ENCODE measurements at places on chromosomes 13 and 19.

GRCh38 chr19:20503476-20503875 lies 62.1 kb downstream of the ZNF737 start:
- DNase-seq = no peak

DNA sequence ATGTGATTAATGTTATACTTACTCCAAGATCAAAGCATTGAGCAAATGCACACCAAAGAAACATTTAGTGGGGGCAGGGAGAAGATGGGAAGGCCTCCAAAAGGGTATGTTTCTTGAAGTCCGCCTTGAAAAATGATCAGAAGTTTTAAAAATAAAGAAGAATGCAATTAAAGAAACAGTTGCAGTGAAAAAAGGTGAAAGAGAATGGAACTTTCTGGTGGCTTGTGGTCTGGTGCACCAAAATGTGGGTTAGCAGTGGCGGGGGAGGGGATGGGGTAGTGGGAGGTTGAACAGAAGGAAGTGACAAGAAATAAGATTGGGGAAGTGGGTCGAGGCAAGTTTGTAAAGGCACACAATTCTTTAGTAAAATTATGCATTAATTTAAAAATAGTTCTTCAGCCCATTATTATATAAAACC lies 2.5 kb downstream of the LCP1 start:
- no peak for DNase-seq

GRCh38 chr19:27922970-27923369 lies 1290.0 kb downstream of the UQCRFS1 start:
- DNase-seq = no peak

DNA sequence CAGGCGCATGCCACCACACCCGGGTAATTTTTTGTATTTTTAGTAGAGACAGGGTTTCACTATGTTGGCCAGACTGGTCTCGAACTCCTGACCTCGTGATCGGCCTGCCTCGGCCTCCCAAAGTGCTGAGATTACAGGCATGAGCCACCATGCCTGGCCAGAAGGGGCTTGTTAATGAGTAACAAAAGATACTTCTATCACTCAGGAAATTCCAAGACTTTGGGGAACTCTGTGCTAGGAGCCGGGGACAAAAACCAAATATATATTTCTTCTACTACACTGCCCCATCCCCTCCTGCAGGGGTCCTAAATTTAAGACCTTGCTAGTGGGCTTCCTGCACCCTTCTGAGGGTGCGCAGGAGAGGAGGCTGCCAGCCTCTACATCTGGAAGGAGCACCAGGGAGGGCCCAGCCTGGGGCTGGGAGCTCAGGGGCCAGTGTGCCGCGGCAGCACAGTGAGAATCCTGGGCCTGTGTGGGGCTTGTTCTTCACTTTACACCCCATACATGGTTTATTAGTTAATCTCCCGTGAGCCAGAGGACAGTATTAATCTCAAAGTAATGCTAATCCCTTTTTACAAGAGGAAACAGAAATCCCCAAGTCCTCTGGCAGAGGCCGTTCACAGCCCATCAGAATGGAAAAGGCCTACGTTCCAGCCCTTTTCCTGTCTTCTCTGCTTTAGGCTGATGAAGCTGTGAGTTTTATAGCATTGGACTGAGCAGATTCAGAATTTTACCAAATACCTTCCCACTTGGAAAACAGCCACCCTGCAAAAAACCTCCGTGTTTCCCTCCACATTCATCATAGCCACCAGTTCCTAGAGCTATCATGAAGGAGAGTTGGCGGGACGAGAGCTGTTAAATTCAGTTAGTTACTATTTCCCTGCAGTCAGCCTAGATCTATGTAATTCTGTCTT lies 44.4 kb upstream of the NPAS1 start:
- no peak for DNase-seq

DNA sequence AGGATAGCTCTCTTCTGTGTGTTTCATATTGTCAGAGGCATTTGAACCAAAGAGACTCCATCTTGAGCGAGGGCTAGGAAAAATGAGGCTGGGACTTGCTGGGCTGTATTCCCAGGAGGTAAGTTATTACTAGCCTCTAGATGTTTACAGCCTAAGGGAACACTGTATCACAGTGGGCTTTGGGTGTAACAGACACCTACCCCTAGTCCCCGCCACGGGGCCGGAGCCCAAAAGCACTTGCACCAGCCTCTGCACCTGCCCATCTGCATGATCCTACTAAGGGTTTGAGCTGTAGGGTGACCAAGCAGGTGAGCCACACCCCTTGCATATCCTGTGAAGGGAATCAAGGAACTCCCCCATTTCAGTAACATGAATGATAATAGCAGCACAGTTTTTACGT lies 1972.2 kb downstream of the OLFM4 start:
- no peak for DNase-seq

DNA sequence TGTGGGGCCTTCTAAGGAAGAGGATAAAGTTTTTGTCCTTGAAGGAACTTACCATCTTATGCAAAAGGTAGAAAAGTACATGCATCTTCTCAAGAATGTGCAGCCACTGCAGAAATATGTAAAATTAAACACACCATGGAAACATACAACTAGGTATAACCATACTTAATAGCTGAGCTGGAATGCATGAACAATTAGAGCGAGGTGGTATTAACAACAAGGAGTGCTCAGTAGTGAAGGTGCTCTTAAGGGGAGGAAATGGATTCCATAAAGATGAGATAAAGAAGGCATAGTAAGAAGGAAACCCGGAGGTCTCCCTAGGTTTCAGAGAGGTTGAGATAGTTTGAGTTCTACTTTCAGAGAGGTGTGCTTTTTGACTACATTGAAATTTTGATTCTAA lies 415.9 kb downstream of the NDFIP2 start:
- no peak for DNase-seq

- no peak for DNase-seq
Observed at GRCh38 chr13:55159765-55160164, 1981.0 kb upstream of the PRR20A start.

- no peak for DNase-seq
Observed at GRCh38 chr13:108113407-108113806, 101.9 kb downstream of the LIG4 start.

GRCh38 chr19:42111811-42112210 lies 20.4 kb downstream of the POU2F2 start:
- DNase-seq = no peak

GRCh38 chr13:23560571-23561089 lies 9.6 kb upstream of the TNFRSF19 start:
- no peak for DNase-seq

- DNase-seq = no peak
Observed at GRCh38 chr13:42125046-42125445, 76.6 kb downstream of the DGKH start.

GRCh38 chr19:13277104-13277809 lies 127.0 kb downstream of the IER2 start:
- DNase-seq = no peak

DNA sequence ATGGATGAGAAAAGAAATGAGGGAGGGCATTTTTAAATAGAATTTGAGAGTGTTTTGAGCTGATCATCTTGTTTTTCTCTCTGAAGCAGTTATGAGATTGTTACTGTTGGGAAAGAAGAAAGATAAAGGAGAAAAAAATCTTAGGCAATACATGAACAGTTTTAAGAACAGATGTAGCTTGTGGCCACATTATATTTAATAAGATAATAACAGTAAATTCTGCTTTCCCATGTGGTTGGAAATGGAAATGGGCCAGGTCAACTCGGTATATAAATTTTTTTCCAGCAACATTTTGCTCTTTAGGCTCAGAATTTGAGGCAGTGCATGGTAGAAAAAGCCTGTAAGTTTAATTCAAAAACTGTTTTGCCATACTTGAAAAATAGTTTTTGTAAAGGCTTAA lies 118.7 kb downstream of the POSTN start:
- no peak for DNase-seq

DNA sequence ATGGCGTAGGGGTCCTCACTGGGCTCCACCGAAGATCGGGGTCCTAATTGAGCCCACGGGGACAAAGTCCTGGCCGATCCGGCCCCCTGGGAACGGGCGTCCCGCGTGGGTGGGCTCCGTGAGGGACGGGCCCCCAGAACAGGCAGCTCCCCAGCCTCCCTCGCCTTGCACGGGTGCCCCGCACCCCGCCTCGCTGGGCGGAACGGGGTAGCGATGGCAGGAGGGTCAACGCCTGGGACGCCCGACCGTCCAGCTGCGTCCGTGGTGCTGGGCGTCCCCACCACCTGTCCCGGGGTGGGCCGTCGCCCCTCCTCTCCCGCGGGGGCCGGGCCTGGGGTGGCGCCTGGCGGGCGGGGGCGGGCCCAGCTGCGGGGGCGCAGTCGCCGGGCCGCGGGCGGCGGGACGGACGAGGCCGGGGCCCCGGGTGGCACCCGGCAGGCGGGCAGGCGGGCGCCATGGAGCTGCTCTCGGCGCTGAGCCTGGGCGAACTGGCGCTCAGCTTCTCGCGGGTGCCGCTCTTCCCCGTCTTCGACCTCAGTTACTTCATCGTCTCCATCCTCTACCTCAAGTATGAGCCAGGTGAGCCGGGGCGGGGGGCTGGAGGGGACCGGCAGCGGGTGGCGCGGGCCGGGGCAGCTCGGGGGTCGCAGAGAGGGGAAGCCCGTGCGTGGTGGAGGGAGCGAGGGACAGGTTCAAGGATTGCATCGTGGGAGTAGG lies at the start of gene TMEM38A:
TSS of gene TMEM38A (plus strand) at position 377 of the 717 bp plus-strand sequence. CDS start at position 456, 79 bp downstream.
- DNase-seq = peak; percentile 75

GRCh38 chr19:48424694-48425219 lies 21.0 kb upstream of the GRWD1 start:
- DNase-seq = no peak

- no peak for DNase-seq
Observed at GRCh38 chr19:5321851-5322681, 18.5 kb downstream of the PTPRS start.

- peak; percentile 17 for DNase-seq
Observed at GRCh38 chr13:111640006-111640405, 319.6 kb downstream of the TEX29 start.

DNA sequence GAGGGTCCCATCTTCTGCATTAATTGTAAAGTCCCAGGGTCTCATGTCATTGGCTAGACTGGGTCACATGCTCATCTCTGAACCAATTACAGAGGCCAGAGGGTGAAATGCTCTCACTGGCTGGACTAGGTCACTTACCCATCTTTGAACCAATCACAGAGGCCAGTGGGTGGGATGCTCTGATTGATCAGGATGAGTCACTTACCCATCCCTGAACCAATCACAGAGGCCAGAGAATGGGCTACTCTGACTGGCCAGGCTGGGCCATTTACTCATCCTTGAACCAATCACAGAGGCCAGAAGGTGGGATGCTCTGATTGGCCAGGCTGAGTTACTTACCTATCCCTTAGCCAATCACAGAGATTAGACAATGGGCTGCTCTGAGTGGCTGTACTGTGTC lies 5.3 kb downstream of the MISP start:
- DNase-seq = no peak

- DNase-seq = no peak
Observed at GRCh38 chr13:78606471-78607408, 3.4 kb upstream of the POU4F1 start.

Data from right lobe of liver (tissue), 6 donors.